AG09319 (cell line): ENCODE measurements at places on chromosomes 6 and 20.

DNA sequence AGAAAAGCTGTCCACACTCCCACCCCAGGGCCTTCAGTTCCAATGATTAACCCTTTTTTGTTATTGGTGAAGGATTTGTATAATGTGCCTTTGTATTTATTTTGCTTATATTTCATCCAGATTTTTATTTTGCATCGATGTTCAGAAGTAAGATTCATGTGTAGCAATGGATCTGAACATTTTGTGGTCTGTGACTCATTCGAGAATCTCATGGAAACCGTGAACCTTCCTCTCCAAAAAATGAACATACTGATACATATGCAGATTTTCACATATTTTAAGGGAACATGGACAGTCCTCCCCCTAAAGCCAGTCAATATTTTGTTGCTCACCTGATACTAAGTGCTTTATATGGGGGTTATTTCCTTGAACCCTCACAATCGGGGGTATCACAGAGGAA lies 421.8 kb upstream of the SOX4 start:
- no peak for DNase-seq

GRCh38 chr6:25745836-25746235 lies 8.7 kb upstream of the SLC17A4 start:
- no peak for DNase-seq

DNA sequence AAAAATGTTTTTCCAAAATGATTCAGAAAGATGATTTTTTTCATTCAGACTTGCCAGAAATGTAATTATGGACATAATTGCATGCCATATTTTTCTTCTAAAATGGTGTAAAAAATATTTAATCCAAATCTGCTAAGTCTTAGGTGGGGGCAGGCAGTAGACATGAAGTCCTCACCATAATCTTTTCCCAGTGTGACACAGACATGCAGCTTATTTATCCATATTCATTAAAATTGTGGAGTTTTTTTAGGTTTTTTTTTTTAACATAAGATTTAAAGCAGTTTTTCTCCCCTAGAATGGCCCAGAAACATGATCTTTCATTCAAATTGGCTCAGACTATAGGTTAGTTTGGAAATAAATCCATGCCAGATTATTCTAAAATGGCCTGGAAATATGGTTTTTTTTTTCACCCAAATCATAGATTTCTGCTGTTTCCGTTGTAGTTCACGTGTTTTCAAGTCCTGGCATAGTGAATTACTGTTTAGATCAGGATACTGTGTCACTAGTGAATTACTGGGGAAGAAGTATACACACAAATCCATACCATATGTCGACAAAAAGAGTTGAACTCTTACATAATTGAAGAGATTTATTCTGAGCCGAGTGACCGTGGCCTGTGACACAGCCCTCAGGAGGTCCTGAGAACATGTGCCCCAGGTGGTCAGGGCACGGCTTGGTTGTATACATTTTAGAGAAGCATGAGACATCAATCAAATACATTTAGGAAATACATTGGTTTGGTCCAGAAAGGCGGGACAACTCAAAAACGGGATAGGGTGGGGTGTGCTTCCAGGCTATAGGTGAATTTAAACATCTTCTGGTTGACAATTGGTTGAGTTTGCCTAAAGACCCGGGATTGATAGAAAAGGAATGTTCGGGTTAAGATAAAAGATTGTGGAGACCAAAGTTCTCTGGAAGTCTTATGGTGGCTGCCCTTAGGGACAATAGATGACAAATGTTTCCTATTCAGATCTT lies 33.9 kb downstream of the ZNF133 start:
- no peak for DNase-seq

- DNase-seq, result no peak
Measured at GRCh38 chr6:36333931-36334725, 2.6 kb downstream of the BNIP5 start.

GRCh38 chr6:159819932-159820640 lies 20.0 kb downstream of the PNLDC1 start:
- no peak for DNase-seq

DNA sequence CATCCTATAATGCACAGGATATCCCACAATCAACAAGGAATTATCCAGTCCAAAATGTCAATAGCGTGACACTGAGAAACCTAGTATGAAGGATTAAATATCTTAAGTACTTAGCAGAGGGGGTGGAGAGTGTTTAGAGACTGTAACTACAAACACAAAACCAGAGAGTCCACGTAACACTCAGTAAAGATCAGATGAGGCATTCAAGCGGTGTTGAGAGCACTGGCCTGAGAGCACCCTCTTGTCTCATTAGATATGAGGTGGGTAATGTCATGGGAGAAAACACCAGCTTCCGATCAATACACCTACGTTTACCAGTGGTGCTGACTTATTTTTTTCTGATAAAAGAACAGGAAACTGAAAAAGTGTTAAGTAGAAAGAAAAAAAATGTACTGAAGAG lies 2.3 kb downstream of the FAM184A start:
- no peak for DNase-seq

- DNase-seq, result no peak
Measured at GRCh38 chr6:9057937-9058336, 622.6 kb upstream of the SLC35B3 start.

- DNase-seq, result no peak
Measured at GRCh38 chr6:11639376-11640235, 102.1 kb downstream of the TMEM170B start.

DNA sequence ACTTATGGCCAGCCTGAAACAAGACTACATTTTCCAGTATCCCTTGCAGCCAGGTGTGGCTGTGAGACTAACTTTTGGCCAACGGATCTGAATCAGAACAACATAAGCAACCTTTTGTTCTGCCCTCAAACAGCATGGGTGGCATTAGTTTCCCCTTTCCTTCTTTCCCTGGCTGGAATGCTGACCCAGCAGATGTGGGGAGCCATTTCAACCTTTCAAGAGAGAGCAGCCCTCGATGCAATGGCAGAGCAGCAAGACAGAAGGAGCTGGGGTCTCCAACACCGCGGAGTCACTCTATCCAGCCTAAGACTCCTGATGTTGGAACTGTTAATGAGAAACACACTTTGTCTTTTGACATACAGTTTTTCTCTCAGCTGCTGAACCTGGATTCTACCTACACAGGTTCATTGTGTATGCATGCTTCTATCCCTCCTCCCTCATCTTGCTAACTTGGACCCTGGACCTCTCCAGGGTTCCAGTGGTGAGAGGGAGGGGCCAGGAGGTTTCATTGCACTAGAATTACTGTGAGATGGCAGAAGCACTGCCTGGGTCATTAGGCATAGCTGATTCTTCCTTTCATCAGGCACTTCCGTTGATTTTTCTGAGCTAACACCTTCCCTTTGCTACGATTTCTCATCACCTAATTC lies 28.8 kb upstream of the DDR1 start:
- DNase-seq, result no peak

DNA sequence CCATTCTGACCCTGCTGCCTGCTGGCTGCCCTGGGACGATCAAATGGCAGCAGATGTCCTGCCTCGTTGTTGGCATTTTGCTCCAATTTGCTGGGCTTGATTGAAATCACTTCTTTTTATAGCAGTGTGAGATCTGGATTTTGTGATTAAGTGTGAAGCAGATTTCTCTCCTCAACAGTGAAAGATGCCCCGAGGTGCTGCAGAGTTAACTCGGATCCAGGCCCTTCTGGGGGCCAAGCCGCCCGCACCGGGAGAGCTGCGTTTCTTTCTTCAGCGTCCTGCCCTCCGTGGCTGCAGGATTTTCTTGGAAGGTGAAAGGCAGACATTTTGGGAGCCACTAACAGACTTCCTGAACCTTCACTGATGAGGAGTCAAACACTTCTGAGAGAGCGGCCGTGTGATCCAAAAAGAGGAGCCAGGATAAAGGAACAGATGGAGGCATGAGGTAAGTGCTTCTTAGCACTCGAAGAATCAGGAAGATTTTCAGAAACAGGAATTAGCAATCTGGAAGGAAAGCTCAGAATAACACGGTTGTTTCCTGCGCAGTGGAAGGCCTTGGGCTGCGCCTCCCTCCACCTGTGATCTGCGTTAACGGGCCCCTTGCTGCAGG lies 139.5 kb upstream of the AFDN start:
- no peak for DNase-seq
